ENCODE measurements at places on chromosomes 12 and 14. TPM values are rescaled to one million over a fixed set of nuclear protein-coding genes. Genes with fewer than 3 reads are reported as not detected.

DNA sequence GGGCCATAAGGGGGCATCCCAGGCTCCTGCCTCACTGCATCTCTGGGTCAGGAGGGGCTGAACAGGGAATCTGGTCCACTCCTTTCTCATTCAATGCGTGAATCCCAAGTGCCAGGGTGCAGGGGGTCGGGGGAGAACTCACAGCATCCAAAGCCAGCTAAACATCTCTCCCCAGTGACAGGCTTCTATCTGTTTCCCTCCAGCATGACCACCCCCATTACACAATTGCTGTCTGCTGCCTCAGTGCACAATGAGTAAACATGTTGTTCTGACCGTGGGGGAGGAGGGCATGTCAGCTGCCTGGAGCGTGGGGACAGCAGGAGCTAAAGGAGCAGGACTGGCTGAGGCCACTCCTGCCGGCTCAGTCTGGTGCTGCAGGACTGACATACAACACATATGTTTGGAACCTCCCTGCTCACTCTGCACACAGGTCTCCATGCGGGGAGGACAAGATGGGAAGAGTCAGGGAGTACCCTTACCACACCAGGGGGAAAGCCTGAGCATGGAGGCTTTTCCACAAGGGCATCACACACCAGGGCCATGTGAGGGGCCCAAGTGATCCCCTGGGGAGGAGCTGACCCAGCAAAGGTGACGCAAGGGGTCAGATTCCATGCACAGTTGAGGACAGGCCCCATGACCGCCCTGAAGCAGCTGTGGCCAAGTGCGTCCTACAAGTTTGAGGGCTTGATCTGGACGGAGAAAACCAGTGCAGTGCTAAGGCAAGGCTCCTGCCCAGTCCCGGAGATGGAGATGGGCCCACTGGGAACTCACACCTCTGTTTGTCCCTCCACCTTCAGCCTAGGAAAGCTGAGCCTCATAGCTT, 1.4 kb downstream of the TNS2 start:
- DNase-seq = no peak
- H3K27ac ChIP-seq = no peak overlapping the region
- H3K4me1 ChIP-seq = peaks cover 21% of the 10 kb centered on the region
- H3K27me3 ChIP-seq = no peaks in the 10 kb centered on the region

Gene SLC8A3
- not detected for total RNA-seq

Gene REP15
- total RNA-seq = 1.4 TPM

Gene MGP
- total RNA-seq = 89.3 TPM

Gene GLT8D2
- total RNA-seq = 1.2 TPM
